ENCODE measurements at places on chromosomes 6 and 20.

DNA sequence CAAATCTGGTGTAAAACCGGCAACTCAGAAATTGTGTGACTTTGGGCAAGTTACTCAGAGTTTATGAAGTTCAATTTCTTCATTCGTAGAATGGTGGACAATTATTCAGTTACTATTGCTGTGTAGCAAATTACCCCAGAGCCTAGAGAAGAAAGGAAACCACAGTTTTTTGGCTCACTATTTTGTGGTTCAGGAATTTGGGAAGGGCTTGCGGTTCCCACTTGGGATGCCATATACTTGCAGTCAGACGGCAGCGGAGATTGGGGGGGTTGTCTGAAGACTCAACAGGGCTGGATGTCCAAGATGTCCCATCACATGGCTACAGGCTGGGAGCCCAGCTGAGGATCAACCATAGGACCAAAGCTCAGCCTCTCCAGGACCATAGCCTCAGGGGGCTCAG is 108.1 kb downstream of the PCSK2 start:
- no peak for DNase-seq

- DNase-seq: no peak
These were observed 73.9 kb upstream of the NRSN1 start for GRCh38 chr6:24051942-24052589.

DNA sequence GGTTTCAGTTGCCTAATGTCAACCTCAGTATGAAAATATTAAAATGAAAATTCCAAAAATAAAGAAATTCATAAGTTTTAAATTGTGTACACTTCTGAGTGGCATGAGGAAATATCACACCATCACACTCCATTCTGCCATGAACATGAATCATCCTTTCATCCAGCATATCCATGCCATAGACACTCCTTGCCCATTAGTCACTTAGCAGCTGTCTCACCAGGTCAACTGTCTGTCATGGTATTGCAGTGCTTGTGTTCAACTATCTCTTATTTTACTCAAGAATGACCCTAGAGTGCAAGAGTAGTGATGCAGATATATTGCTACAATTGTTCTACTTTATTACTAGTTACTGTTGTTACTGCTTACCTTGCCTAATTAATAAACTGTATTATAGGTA is 712.4 kb downstream of the EPHA7 start:
- no peak for DNase-seq

GRCh38 chr6:165484178-165484889 is 174.9 kb upstream of the C6orf118 start:
- DNase-seq: no peak

DNA sequence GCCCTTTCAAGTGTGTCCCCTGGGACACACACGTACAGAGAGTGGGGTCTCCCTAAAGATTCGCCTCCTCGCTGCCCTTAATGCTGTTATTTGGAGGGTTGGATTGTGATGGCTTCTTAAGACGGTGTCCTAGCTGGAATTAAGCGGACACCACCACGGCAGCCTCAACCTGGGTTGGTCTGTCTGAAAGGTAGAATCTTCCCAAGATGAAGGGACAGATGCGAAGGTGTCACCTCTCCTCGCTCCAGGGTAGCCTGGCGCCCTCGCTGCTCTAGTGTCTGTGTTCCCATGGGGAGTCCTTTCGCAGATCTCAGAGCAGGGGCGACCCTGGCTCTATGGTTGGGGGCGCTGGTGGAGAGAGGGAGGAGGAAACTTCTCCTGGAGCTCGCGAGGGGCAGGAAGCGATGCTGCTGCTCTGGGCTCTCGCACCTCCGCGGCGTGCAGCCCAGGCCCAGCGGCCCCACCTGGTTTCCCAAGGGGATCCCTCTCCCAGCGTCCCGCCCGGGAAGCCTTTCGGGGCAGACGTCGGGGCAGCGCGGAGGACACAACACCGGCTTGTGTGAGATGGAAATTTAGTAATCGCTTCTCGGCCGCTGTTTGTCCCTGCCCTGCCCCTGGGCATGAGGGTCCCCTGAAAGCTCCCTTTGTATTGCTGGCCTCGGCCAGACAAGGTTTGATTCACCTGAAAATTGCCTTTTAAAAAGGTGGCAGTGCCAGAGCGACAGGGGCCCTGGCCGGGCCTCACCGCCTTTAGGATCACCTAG is 1.7 kb downstream of the RSPO3 start:
- no peak for DNase-seq

DNA sequence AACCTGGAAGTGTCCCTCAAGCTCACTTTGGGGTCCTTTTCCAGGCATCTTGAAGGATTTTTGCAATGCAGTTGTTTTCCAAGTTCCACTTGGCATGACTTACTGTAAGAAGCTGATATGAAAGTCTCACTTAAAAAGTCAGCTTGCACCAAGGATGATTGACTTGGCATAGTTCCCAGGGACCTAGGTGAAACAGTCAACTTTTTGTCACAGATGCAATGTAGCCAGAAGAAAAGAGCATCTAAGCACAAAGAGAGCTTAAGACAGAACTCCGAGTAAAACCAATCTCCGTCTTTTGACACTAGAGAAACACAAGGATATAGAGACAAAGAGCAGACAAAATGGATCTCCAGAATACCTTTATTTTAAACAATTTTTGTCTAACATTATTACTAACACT is 2.6 kb upstream of the ZSCAN12 start:
- no peak for DNase-seq

DNA sequence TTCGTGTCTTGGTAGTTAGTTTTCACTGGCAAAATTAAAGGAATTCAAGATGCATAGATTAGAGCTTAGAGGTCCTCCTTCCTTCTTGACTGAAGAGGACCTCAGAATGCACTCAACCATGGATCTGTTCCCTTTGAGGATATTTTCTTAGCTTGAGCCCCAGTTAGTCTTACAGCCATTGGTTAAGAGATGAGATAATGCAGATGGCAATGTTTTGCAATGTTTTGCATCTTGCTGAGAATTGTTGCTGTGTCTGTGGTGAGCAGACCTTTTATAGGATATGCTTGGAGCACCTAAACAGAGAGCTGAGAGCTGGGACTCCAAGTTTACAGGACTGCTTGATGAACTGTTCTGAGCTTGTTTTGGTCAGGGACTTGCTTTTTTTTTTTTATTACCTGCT is 107.5 kb downstream of the TMEM170B start:
- DNase-seq: no peak

DNA sequence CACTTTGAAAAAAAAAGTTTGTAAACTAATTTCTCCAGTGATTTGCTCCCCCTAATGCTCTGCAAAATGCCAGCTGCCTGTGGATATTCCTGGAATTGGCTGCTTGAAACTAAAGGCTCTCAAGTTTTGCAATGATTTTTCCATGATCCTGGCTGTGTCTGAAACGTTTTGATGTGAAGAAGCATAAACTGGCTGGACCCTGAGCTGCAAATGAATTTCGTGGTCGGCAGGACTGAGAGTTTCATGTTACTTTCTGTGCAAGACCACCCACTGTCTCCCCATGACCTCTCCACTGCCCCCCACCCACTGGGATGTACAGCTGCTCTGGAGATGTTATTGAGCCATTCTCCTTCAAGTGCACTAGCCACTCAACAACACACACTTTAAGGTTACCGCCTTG is 171.3 kb upstream of the SSTR4 start:
- DNase-seq: no peak

GRCh38 chr6:66344796-66345195 is 637.8 kb upstream of the EYS start:
- no peak for DNase-seq

DNA sequence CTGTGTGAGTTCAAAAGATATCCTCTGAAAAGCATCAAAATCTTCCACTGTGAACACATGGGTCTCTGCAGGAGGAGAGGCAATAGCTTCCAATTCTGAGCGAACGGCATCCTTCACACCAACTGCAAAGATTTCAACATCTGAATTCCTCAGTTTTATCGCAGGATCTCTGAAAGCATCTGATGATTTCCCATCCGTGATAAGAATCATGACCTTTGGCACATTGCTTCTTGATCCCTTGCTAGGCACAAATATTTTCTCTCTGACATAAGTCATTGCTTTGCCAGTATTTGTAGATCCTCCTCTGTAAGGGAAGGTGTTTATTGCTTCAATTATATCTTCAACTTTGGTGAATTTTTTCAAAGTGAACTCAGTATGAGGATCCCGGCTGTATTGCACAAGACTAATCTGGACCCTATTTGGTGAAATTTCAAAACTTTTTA is 22.7 kb downstream of the COL12A1 start:
- DNase-seq: no peak

- DNase-seq: no peak
These were observed 417.7 kb upstream of the JAG1 start for GRCh38 chr20:11091511-11091910.

- no peak for DNase-seq
These were observed 22.1 kb upstream of the EYA2 start for GRCh38 chr20:46872328-46873211.

GRCh38 chr6:97097068-97098047 is 172.8 kb downstream of the KLHL32 start:
- DNase-seq: no peak

GRCh38 chr6:16409531-16410441 is 171.4 kb downstream of the GMPR start:
- peak; percentile 59 for DNase-seq

GRCh38 chr6:121694801-121695251 is 259.4 kb downstream of the GJA1 start:
- no peak for DNase-seq

DNA sequence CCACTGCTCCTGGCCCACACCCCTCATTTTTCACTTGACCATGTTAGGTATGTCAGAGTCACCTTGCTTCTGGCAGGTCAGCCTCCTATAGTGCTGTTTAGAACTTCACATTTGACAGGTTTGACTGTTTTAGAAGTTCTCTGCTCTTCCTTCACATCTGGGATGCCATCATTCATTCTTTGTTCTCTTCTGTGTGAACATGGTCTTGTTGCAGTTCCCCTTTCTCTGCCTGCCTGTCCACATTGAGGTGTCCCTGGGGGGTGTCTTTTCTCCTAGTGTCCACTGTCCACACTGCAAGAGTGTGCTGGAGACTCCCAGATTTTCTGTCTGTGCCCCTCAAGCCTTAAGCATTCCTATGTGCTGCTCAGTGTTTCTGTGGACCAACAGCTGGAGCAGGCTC is 89.5 kb downstream of the JARID2 start:
- no peak for DNase-seq

DNA sequence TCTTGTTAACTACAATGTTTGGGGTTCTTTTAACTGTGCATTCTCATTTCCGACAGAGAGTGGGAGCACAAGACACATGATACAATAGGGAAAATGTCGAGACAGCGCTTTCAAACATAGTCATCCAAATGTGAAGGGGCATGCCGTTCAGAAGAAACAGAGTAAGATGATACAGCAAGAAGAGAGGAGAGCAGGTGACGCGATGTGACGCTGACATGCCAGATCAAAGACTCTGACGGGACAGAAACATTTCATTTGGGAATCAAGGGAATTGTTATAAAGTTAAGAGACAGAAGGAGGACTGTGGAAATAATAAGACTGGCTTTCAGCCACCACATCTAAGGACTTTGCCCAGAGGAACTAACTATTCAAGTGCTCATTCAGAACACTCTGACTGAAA is 117.4 kb downstream of the FAXC start:
- DNase-seq: no peak

- DNase-seq: no peak
These were observed 33.9 kb upstream of the SGK1 start for GRCh38 chr6:134351615-134352474.

DNA sequence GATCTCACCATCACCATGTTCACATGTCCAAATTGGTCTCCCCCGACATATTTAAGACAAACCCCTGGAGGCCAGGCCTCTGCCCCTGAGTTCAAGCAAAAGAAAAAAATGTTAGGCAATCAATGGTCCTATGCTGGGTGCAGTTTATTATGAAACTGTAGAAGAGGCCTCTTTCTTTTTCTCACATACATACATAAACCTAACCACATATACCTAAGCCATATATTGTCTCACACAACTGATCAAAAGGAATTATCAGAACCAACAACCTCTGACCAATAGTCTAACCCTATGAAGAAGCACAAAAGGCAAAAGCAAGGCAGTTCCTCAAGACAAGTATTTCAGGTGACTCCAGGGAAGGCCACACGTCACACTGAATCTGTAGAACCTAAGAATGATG is 49.9 kb downstream of the ILRUN start:
- DNase-seq: no peak

Data from CD14-positive monocyte (primary cell).